Stimulated activated CD4-positive, alpha-beta T cell treated with anti-CD3 and anti-CD28 coated beads, Interleukin-1b, Interleukin-23, amount 100 ng/mL, for 48 hours (primary cell): ENCODE measurements at places on chromosomes 12 and 14.

DNA sequence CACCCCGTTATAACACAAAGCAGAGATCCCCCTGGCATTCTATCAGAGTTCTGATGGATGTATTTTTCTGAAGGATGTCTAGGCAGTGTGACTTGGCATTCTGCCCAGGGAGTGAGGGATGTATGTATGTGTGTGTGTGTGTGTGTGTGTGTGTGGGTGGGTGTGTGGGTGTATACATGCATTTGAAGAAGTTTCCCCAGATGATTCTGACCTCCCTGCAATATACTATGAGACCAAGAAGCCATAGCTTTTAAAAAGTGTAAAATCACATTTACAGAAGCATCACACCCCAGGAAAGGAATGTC lies 59.7 kb upstream of the NAP1L1 start:
- DNase-seq, result no peak

DNA sequence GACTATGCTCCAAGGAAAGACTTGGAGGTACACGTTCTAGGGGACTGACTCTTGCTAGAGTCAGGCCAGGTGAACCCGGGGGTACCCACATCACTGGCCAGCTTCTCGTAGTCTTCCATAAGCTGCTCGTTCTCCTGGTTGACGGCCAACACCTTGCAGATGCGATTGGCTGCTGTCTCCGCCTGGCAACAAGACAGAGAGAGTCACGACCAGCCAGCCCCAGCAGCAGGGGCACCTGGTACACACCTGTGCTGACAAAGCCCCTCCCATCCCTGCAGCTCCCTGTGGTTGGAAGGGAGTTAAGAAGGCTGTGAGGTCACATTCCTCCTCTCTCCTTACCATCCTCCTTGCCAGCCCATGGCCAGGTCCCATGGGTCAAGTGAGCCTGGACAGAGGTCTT lies 85.5 kb downstream of the ACTN1 start:
- no peak for DNase-seq

GRCh38 chr12:26126340-26127284 lies 1.8 kb upstream of the BHLHE41 start:
- DNase-seq, result peak; percentile 32

- DNase-seq, result peak; percentile 11
Observed at GRCh38 chr12:27534060-27534764, 10.2 kb downstream of the PPFIBP1 start.

DNA sequence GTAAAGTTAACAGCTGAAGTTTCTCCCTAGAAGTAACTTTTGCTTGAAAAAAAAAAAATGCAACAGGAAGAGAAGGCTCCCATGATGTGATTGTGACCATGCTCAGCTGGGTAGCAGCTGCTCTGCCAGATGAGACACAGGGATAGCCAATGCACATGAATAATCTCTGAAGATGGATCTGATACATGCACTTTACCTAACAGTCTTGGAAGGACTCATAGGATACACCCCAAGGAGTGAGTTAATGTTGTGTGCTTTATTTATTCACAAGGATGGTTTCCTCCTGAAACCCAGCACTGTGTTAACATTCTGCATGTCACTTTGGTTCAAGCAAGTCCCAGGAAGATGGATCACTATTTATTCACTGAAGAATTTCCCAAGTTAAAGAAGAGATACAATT lies 46.5 kb downstream of the NDUFA12 start:
- no peak for DNase-seq

DNA sequence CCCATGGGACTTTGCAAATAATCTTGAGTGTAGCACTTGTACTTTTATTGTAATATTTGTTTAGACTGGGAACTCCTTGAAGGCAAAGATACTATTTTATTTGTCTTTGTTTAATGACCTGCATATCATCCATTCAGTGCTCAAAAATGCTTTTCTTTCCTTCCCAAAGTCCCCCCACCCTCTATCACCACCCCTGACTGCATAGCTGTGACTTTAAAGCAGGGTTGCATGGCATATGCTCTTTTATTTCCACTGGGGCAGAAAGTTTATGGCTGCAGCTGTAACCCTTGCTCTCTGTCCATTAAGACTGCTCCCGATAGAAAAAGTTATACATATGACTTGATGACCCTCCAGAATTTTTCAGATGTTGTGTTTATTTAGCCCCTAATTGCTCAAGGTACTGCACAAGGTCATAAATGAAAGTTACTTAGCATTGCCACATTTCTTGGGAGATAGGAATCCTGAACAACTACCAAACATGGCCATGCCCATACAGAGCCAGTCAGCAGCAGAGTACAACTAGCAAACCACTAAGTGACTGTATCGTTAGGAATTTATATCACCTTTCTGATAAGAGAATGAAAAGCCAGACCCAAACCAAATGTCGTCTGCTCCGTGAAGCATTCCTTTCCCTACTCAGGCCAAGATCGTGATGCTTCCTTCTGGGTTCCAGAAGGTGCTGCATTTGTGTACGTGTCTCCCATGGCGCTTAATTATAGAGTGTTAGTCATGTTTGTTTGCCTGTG lies 114.3 kb downstream of the DIP2B start:
- no peak for DNase-seq

- DNase-seq, result no peak
Observed at GRCh38 chr12:111349748-111350520, 19.0 kb downstream of the PHETA1 start.

- DNase-seq, result no peak
Observed at GRCh38 chr12:71474791-71475190, 35.2 kb downstream of the LGR5 start.

DNA sequence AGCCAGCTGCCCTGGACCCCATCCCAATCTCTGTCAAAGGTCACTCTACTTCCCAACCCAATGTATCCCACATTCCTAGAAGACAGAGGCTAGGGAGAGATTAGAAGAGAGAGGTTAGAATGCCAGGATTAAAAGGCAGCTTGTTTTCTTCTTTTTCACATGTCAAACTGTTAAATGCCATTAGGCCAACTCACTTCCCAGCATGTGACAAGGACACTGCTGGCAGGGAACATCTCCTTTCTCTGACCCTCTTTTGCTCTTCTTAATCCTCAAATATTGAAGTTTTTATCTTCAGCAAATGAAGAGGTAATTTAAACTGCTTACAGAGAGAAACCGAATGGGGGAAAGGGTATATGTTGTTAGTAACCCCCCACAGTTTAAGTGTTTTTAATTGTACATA lies 89.1 kb downstream of the BBS10 start:
- no peak for DNase-seq

GRCh38 chr12:92657770-92658169 lies 45.0 kb upstream of the PLEKHG7 start:
- DNase-seq, result no peak

- DNase-seq, result no peak
Observed at GRCh38 chr12:105431537-105432100, 101.1 kb downstream of the C12orf75 start.

GRCh38 chr12:129305851-129306250 lies 452.6 kb downstream of the GLT1D1 start:
- no peak for DNase-seq

DNA sequence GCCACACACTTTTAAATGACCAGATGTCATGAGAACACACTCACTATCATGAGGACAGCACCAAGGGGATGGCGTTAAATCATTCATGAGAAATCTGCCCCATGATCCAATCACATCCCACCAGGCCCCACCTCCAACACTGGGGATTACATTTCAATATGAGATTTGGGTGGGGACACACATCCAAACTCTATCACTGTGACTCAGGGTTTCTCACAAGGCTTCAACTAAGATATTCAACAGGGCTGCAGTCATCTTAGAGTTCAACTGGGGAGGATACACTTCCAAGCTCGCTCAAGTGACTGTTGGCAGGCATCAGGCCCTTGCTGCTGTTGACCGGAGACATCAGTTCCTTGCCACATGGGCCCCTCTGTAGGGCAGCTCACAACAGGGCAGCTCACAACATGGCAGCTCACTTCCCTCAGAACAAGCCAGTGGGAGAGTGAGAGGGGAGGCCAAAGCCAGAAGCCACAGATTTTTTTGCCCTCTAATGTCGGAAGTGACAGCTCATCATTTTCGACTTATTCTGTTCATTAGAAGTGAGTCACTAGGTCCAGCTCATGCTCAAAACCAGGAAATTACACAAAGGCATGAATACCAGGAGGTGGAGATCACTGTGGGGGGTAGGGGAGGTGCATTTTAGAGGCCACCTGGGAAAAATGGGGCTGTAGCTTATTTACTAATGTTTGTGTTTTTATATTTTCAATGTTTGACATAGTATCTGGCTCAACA lies 50.8 kb upstream of the PTHLH start:
- no peak for DNase-seq

- DNase-seq, result no peak
Observed at GRCh38 chr12:64883264-64884163, 59.1 kb downstream of the TBC1D30 start.

DNA sequence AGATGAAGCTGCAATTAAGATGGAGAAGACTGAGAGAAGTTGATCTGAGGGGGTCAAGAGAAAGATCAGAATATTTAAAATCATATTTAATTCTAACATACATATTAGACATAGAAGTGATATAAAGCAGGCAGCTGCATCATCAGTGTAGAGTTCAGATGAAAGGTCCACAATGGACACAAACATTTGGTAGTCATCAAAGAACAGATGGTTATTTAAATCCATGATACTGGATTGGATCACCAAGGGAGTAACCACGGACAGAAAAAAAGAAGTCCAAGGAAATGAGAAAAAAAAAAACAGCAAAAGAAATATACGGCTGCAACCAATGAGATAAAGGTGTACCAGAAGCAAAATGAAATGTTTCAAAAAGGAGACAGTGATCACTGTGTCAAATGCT lies 20.1 kb downstream of the NOVA1 start:
- DNase-seq, result no peak

DNA sequence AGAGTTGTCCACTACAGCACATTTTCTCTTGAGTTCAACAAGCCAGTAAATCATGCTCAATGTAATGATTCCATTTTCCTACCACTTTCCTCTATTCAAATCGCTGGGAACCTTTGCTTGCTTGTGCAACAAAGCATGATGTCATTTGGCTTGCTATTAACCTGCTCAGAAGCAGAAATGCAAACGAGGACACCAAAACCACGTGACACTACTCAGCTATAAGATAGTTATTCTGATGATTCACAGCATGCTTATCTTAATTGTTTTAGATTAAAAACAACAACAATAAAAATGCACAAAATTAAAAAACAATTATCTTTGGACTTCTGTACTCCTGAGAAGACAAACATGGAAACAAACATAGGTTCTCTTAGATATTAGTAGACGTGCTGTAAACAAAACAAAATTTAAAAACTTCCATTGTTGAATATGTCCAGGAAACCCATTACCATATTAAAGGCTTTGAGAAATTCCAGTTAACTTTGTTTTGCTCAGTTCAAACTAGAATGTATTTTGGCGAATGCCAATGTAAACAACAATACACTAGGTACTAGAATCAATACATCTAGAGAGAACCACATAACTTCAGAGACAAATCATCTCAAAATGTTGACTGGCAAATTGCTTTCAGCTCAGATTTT lies 77.5 kb upstream of the KRAS start:
- DNase-seq, result no peak

GRCh38 chr12:42893803-42894202 lies 304.3 kb upstream of the PRICKLE1 start:
- DNase-seq, result no peak

- no peak for DNase-seq
Observed at GRCh38 chr12:49533331-49533730, 5.5 kb upstream of the KCNH3 start.

- peak; percentile 50 for DNase-seq
Observed at GRCh38 chr14:74882103-74882920, 596 bp downstream of the DLST start.

GRCh38 chr12:115767916-115768315 lies 509.6 kb downstream of the MED13L start:
- no peak for DNase-seq

DNA sequence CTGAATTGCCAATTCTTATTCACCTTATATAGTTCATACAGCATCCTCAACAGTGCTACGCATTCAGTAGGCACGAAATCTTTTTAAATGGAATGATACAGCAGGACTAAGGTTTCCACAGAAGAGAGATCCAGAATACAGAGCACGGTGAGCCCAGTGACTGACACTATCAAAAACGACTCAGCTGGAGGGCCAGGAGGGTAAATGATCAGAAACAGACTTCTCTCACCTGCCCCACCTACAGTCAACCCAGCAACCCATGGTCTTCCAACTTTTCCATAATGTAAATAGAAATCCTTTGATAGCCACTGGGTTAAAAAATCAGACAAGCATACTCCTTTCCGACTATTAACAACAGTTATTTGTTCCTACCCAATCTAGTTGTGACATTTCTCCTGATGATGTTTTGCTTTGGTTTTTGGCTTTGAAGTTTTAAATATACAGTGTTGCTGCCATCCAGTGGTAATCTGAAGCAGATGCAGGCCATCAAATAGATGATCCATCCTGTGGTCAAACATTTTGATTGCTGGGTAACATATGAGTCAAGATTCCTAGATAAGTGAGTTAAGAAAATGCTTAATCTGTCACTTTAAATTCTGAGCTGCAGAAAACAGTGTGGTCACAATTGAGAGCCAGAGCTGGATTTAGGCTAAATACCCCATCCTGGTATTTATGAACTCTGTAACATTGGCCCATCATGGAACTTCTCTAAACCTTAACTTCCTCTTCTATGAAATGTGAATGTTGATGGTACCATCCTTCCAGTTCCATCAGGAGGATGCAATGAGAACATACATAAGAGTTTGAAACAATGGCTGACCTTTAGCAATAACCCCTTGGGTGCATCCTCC lies 42.0 kb downstream of the GPHB5 start:
- no peak for DNase-seq

- DNase-seq, result peak; percentile 71
Observed at GRCh38 chr12:113208041-113208934, 13.0 kb upstream of the TPCN1 start.

GRCh38 chr14:69979882-69980281 lies 100.7 kb downstream of the SMOC1 start:
- no peak for DNase-seq

GRCh38 chr12:132279184-132279889 lies 50.1 kb downstream of the GALNT9 start:
- DNase-seq, result no peak

GRCh38 chr12:105420046-105420445 lies 89.6 kb downstream of the C12orf75 start:
- DNase-seq, result no peak

DNA sequence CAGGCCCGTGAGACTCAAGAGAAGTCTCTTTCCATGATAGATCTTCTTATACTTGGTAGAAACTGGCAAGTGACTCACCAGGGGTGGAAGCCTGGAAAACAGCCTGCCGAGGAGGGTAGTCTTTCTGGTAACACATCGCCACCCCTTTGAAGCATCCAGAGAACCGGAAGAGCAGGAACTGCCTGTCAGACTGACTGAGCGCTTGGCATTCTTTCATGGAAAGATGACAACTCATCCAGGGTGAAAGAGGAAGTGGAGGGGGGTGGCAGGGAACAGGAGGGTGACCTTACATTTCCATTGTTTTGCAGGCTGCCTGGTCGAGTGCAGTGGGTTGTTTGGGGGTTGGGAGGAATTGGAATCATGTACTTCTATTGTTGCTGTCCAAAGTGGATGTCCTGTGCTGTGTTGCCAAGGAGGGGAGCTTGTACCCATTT lies 34.5 kb downstream of the PRKCH start:
- peak; percentile 73 for DNase-seq
